ENCODE measurements at places on chromosomes 2 and 18.
A peak's percentile ranks its signal among the peaks of the same experiment; 100 is the strongest.

GRCh38 chr2:117523711-117524238 is 290.7 kb upstream of the DDX18 start:
- no peak for DNase-seq

DNA sequence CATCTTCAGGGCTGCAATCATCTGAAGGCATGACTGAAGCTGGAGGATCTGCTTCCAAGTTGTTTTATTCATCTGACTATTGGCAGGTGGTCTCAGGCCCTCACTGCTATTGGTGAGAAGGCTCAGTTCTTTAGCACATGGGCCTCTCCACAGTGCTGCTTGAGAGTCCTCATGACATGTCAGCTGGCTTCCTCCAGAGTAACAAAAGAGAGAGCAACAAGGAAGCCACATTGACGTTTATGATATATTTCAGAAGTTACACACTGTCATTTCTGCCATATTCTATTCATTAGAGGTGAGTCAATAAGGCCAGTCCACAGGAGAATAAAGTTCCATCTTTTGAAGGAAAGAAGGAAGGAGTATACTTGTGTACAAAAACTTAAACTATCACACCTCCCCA is 7.9 kb upstream of the SIGLEC15 start:
- DNase-seq = no peak

- no peak for DNase-seq
Measured at GRCh38 chr2:203470371-203470770, 64.7 kb downstream of the RAPH1 start.

DNA sequence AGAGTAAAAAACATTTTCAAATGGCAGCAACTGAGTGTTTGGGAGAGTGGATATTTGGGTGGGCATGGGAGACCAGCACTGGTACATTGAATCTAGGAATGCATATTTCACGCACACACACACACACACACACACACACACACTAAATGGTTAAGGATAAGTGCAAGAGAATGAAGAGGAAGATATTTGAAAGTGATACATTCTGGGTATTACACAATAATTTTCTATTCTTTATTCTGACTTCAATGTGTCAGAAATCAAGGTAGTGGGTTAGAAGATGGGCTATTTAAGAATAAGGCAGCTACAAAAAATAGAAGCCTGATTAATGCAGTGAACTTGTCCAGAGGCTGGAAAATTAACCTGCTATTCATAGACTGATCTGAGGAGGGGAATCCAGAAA is 577.0 kb downstream of the TMEM182 start:
- no peak for DNase-seq

DNA sequence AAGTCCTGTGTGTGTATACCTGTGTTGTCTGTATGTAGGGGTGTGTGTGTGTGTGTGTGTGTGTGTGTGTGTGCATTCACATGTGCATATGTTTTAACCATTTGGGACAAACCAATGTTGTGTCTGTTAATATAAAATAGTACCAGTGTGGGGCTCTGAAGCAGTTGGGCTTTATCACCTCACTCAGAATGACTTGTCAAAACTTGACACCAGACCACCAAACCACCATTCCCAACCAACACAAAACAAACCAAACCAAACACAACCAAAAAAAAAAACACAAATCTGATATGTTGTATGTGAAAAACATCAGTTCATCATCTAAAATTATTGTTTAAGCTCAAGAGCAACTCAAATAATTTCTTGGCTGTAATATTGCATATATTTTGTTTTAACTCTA is 42.1 kb downstream of the CALCRL start:
- no peak for DNase-seq

GRCh38 chr2:74628538-74629105 is 19.5 kb downstream of the M1AP start:
- no peak for DNase-seq

- no peak for DNase-seq
Measured at GRCh38 chr2:37588316-37588777, 83.1 kb downstream of the CDC42EP3 start.

DNA sequence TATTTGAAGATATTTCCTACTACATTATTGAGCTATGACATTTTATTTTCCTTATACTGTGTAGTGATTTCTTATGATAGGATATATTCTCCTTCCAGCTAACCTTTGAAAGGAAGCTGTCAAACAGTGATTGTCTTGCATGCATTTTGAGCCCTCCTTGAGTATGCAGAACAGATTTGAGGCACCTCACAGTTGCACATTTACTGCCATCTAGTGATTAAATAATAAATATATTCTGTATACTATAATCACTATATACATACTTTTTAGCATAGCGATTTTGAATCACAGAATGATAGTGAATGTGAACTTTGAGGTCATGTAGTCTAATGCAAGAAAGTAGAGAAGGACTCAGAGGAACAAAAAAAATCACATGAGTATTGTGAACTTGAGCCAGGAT is 268.4 kb upstream of the CDH19 start:
- no peak for DNase-seq

DNA sequence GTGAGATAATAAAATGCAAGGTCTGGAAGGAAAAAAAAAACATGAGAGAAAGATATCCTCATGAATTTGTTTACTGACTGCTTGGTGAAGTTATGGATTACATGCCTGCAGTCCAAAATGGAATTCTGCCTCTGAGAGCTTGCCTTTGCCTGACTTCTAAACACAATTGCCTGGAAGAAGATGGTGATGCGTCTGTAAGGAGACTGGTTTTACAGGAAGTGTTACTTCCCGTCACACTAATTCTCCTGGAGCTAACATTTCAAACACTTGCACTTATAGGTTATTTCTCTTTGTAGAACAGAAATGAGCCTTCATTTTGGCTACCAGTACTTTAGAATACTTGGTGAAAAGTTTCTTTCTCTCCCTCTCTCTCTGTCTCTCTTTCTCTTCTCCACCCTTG is 884.3 kb downstream of the TSN start:
- DNase-seq = no peak

- no peak for DNase-seq
Measured at GRCh38 chr18:63409301-63409700, 13.0 kb downstream of the VPS4B start.

DNA sequence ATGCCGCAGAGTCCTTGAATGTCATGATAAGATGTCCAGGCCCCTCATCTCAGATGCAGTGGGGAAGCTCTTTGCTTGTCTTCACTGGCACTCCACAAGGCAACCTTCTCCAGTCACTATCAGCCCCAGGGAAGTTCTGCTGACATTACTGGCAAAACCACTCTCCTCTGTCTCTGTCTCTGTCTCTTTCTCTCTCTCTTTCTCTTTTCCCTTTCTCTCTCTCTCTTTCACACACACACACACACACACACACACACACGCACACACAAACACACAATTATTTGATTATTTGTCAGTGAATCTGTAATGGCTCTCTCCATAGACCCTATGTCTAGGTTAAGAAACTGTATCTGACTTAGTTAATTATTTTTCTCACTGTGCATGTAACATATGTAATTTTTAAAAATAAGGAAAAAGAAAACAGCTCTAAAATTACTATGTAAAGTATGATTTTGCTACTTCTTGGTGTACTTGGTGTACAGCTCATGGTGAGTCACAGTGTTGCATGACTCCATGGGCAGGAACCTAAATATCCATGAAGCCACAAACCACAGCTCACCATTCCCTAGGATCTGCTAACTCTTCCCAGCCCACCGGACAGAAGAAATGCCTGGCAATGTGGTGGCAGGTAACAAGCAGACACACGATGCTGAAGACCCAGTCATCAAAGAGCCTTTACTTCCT is 594.9 kb upstream of the ID2 start:
- no peak for DNase-seq

DNA sequence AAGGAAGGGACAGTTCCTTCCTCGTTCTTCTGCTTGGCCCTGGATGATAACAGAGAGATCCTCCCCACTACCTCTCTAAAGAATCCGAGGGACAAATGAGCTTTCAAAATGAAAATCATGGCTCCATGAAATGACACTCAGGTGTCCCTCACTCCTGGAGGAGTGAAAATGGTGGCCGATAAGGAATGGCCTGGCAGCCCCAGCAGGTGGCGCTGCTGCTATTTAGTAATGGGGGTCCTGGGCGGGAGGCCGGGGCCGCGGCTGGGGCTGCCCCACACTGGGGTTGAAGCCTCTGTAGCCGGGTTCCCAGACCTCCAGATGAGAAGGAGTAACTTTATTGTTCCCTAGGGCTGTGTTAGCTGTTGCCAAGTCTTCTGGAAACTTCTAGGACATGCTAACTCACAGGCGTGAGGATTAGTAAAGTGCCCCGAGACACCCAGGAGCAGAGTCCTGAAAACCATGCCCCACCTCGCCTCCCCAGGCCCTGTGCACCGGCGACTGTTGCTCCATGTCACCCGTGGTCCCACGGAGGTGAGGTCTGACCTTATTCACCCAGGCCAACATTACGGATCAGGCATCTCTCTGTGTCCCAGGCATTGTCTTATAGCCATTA is 138.0 kb downstream of the CTIF start:
- DNase-seq = peak; percentile 54

Data from T-helper 1 cell (primary cell).